ENCODE measurements at places on chromosomes 3 and 15. TPM values are rescaled to one million over a fixed set of nuclear protein-coding genes. Genes with fewer than 3 reads are reported as not detected.

DNA sequence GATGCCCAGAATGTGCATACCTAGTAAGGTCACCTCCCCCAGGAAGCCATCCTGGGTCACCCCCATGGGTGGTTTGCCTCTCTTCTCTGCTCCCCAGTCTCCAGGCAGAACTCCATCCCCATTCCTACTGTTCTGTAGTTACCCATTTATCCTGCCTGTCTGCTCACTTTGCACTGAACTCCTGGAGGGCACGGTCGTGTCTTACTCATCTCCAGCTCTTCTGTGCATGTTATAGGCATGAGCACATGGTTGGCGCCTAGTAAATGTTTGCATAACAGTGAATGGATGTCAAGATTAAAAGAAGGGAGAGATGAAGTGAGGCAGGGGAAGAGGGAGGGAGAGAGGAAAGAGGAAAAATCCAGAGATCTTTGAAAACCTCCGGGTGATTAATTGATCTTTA lies 208.4 kb upstream of the TRIM42 start:
- DNase-seq: no peak

DNA sequence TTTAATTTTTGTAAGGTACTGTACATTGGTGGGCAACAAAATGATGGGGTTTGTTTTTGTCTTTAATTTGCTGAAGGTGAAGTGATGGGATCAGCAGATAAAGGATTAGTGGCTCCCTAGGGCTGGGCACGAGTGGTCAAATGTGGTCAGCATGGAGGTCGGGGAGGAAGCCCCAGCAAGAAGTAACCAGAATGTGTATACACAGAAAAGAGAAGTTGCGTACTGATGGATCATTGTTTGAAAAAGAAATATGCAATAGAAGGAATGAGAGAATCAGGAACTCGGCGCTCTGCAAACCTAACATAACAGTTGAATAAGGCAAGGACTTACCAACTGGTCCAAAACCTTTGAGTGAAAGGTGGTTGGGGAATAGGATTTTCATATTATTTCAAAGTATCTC lies 1.5 kb downstream of the TMOD2 start:
- DNase-seq: no peak

GRCh38 chr15:72147418-72147817 lies 29.2 kb downstream of the SENP8 start:
- no peak for DNase-seq

DNA sequence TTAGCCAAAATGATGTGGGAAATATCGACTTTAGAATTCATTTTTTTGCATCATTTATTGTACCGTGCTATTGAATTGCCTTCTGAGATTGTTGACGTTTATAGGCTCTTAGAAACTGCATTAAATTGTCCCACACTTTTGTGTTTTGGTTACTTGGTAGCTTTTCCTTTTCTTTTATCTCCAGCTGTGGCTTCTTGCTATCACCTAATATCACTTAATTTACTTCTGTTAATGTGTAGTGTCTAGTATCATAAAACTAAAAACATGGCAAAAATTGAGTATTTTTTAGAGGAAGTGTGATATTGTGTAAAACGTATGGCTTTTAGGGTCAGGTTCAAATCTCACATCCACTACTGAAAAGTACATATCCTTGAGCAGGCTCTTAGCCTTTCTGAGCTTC lies 11.2 kb downstream of the TMOD3 start:
- no peak for DNase-seq

DNA sequence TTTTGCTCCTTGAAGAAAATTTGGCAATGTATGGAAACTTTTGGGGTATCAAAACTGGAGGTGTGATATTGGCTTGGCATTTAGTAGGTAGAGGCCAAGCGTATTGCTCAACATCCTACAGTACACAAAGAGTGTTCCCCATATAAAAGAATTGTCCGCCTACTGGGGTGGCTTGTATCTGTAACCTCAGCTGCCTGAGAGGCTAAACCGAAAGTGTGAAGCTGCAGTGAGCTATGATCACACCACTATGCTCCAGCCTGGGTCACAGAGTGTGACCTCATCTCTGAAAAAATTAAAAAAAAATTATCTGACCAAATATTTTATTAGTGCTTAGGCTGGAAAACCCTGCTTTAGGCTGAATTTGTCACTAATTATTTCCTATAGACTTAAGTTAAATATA lies 483.9 kb downstream of the PYDC2 start:
- DNase-seq: no peak

DNA sequence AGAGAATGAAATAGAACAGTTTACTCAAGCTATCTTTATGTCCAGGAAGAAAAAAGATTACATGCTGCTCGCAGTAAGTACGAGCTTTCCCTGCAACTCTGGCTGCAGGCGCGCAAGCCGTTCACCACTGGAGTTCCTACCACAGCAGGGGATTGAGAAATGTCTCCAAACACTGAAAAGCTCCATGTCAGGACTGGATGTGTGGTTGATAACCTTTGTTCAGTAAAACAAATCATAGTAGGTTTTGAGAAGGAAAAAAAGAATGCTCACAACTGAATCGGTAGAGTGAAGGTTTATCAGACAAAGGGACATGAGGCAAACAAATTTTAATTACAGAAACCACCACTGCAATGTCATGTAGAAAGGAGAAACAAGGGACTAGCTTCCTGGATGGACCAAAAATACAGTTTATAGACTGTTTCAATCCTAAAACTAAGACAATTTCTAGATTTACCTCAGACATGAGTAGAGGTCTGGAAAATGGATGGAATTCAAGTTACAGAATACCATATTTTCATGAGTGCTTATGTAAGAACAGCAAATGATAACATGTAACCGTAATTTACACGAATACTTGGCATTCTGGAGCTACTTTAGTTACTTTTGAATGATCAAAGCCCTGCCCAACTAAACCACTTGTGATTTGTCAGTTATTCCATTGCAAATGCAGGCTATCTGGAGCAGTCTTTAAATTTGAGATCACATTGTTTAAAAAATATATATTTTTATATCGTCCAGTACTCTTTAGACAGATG lies 471.1 kb downstream of the SHQ1 start:
- DNase-seq: no peak

DNA sequence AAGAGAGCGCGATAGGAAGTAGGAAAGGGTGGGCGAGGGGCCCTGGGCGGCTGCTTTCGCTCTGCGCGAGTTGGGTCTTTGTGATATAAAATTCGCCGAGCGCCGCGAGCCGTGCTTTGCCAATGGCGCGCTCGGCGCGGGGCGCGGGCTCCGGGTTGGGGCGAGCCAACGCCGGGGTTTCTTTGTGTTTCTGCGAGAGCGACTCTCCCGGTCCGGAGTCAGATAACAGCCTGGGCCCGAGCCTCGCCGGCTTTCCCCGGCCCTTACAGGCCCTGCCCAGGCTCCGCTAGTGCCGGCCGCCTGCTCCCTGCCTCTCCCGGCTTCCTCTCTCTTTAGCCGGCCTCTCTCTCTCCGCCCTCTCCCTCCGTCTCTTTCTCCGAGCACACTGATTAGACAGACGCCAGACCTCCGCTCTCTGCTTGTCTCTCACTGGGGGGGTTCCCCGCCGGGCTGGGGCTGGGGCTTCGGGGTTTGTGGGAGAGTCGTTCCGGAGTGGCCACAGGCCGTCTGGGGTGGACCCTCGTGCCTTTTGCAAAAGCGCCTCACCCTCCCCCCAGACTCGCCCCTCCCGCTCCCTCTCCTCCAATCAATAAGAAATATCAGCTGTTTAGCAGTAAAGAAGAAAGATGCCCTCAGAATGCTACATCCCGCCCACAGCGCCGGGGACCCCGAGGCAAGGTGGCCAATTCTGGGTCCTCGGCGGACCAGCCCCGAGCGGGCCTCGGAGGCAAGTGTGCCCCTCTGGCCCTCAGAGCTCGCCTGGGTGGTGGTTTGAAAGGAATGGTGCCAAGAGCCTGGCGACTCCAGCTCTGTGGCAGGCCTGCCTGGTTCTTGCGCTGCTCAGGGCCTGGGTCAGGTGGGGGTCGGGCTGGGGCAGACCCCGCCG lies 2.9 kb downstream of the NR2F2 start:
- DNase-seq: no peak

DNA sequence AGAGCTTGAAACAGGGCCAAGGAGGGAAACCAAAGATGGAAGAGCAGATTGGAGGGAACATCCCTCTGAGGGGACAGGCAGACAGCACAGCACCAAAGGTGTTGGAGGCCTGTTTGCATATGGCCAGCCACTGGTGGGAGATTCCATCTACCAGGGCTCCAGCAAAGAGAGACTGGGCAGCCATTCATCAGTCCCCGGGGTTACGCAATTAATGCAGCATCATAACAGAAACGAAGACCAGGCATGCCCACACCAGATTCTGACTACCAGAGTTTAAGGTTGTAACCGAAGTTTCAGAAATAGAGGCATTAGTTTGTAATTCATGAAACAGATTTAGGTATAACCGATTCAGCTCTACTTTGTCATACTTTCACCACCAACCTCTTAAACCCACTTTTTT lies 58.1 kb downstream of the COL8A1 start:
- no peak for DNase-seq

GRCh38 chr3:47394140-47394870 lies 13.5 kb downstream of the PTPN23 start:
- DNase-seq: no peak

DNA sequence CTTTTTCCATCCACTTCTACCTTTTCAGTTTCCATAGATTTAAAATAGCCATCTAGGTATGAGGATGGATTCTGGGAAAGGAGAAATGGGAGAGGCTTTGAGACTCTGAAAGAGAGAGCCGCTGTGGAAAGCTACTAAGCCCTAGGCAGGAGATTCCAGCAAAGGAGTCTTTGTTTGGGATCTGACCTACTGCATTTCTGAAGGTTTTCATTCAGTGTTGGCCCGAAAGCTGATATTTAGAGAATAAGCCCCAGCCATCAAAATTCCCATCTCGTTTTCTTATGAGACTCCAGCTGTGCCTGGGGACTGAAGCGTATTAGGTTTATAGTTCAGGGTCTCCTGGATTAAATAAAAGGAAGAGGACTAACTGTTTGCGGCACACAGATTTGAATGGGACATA lies 19.5 kb downstream of the LIPH start:
- no peak for DNase-seq

DNA sequence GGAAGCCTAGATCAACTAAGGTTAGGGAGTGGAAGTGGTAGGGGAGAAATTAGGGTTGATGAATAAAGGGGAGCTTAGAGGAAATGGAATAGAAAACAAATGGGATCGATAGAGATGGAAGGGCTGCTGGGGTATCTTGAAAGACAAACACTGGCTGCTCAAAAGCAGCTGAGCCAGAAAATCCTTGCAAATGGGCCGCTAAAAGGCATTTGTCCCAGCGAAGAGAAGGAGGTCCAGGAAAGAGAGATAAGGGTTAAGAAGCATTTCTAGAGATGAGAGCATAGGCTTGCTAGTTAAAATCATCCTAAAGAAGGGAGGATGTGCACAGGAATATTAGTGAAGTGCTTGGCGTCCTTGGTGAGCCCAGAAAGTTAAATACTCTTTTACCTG lies 258.0 kb upstream of the CBLB start:
- DNase-seq: no peak

DNA sequence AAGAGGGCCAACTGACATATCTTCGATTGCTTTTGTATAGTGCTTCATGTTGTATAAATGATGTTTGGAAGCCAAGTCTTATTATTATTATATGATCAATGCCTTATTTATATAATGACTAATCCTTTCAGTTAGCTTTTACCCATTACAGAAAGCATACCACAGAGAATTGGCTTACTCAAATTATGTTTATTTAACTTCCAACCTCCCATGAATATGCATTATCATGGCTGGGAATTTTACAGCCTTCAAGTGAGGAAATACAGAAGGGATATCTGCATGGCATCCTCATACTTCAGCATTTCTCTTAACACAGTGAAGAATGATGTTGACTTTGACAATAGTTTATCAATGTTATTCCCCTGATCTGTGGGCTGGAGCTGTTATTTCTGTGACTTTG lies 225.9 kb upstream of the GAP43 start:
- DNase-seq: no peak

GRCh38 chr3:143331350-143331749 lies 211.8 kb downstream of the CHST2 start:
- DNase-seq: no peak

DNA sequence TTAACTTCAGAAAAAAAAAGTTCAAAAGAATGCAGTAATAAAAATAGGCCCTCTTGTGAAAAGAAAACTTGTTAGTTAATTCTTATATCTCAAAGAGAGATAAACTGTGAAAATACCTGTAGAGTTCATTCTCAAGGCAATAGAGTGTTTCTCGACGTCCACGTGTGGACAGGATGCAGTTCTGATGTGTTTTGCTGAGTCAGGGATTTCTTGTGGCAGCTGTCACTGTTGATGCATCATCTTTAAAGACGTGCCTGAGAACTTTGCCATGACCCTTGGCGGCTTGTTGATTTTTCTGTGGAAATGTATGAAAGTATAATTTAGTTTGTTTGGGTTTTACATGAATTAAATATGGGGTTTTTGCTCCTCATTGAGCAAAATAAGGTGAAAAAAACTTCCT lies 702.2 kb downstream of the NLGN1 start:
- no peak for DNase-seq

DNA sequence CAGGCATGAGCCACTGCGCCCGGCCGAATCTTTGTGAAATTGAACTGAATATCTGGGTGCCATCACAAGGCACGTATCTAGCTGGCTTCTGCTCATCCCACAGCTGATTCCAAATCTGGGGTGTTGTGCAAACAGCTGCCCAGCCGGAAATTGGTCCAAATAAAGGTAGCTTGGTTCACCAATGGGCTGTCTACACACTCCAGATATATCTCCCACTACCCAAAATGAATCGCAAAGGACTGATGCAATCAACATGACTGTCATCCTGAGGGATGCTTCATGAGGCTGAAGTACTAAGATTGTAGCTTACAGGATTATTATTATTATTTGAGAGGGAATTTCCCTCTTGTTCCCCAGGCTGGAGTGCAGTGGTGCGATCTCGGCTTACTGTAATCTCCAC lies 28.1 kb downstream of the LARP6 start:
- no peak for DNase-seq

GRCh38 chr3:147139341-147139740 lies 267.0 kb downstream of the ZIC4 start:
- no peak for DNase-seq

Gene CILP
- not detected for total RNA-seq

Gene LSAMP
- not detected for total RNA-seq

Gene MFGE8
- 91.9 TPM for total RNA-seq

Gene DUOX1
- 0.05 TPM for total RNA-seq

Gene WDR93
- total RNA-seq: not detected

Gene EOMES
- total RNA-seq: 0.29 TPM

Gene ANKRD63
- not detected for total RNA-seq

Gene SLC51A
- total RNA-seq: not detected

Gene HESX1
- total RNA-seq: 1.5 TPM

Data from activated naive CD4-positive, alpha-beta T cell treated with anti-CD3 and anti-CD28 coated beads, Interleukin-2, amount 50 U/mL, for 72 hours (primary cell).